ENCODE measurements at places on chromosomes 7 and 10.

- no peak for DNase-seq
These were observed 138.3 kb upstream of the ADCY1 start for GRCh38 chr7:45435846-45436245.

- DNase-seq = no peak
These were observed 388.7 kb upstream of the NRP1 start for GRCh38 chr10:33723181-33723580.

DNA sequence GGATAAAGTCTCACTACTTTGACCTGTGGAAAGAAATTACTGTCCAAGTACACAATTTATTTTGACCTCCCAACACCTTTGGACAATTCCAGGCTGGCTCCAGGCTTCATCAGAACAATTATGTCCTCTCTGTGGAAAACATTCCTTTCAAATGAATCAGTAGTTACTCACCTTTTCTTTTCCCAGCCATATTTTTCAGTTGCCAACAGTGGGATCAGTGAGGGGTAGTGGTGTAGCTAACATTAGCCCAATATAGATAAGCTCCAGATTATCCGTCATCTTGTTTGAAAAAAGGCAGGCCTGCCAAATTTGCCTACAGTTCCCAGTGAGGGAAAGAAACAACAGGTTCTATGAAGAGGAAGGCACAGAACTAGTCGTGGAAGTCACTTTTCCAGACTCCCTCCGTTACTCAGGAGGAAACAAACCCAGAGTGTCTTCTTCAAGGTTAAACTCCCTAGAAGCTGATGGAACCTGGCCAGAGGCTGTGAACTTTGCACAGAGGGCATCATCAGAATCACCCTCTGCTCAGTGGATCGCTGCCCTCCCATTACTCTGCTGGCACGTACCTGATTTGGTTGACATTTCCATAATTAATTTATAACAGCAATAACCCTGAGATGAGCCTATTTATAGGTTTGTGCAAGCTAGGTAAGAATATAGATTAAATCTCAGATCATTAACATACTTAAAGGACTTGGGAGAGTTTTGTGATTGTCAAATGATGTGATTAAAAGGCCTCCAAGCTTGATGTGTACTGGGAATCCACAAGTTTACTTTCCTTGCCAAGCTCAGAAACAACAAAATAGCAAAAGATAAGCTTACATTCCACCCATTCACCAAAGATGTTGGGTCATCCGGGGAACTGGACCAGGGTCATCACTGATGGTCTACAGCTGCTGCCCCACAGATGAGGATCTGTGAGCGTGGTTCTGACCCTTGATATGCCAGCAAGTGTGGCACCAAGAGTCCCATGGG lies 654.6 kb upstream of the GALNT17 start:
- DNase-seq = no peak

- DNase-seq = no peak
These were observed 68.5 kb upstream of the OSBPL3 start for GRCh38 chr7:25048444-25048834.

- no peak for DNase-seq
These were observed 142.8 kb downstream of the DGKB start for GRCh38 chr7:14759785-14760184.

- no peak for DNase-seq
These were observed 49.9 kb downstream of the CHST15 start for GRCh38 chr10:124043310-124044142.

DNA sequence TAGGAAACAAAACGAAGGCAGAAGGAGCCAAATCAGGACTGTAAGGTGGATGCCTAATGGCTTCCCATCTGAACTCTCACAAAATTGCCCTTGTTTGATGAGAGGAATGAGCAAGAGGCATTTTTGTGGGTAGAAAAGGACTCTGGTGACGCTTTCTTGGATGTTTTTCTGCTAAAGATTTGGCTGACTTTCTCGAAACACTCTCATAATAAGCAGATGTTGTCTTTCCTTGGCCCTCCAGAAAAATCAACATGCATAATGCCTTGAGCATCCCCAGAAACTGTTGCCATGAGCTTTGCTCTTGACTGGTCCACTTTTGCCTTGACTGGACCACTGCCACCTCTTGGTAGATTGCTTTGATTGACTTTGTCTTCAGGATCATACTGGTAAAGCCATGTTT lies 13.5 kb downstream of the PTPN12 start:
- no peak for DNase-seq

Measured in psoas muscle (tissue), 8 donors.